ENCODE measurements at places on chromosomes 4 and X.

DNA sequence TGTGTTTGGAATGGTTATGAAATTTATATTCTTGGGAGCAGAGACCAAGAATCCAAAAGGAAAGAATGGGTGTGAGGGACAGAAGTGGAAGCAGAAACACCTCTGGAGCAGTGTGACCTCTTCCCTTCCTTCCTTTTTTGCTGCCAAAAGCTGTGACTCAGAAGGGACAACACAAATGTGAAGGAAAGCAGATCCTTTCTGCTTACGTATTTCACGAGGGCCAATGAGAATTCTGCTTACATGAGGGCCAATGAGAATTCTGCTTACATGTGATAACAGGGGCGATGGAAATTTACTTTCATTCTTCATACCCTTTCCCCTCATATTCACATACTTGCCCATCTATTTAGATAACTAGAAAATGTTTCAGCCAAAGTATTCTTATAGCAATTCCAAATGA, 404.6 kb downstream of the PRDM5 start:
- peak; percentile 21 for DNase-seq

- no peak for DNase-seq
Measured at GRCh38 chrX:2554891-2555290, 54.1 kb upstream of the DHRSX start.

DNA sequence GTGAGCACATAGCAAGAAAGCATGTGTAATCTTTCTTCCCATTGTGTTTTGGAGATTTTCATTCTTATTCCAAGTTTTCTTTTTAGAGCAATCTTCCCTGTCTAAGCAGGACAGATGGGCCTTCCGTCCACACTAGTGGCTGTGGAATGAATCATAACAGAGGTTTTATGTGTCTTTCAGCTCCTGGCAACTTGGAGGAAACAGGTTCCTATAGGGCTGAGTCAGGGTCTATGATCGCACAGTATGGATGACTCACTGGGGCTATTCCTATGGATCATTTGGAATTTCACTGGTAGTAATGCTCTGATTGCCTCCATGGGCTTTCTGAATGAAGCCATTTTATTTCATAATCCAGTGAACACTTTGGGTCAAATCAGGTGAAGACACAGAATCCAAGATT, 51.8 kb upstream of the CBLL2 start:
- no peak for DNase-seq

- DNase-seq = no peak
Measured at GRCh38 chr4:3768842-3769641, 2.9 kb downstream of the ADRA2C start.
